D721Med (cell line): ENCODE measurements at places on chromosomes 3 and 15.

- no peak for DNase-seq
Measured at GRCh38 chr3:171155122-171155700, 128.7 kb upstream of the SLC2A2 start.

- DNase-seq = no peak
Measured at GRCh38 chr3:25313286-25313685, 114.8 kb upstream of the RARB start.

- peak; percentile 100 for DNase-seq
Measured at GRCh38 chr3:50350527-50351322, at the start of the genes CYB561D2 and NPRL2. Gene CYB561D2 (plus strand): TSS chr3:50350862. CDS start chr3:50351434, 572 bp downstream. Gene NPRL2 (minus strand): TSS chr3:50350775. CDS start chr3:50350652, 123 bp downstream.

DNA sequence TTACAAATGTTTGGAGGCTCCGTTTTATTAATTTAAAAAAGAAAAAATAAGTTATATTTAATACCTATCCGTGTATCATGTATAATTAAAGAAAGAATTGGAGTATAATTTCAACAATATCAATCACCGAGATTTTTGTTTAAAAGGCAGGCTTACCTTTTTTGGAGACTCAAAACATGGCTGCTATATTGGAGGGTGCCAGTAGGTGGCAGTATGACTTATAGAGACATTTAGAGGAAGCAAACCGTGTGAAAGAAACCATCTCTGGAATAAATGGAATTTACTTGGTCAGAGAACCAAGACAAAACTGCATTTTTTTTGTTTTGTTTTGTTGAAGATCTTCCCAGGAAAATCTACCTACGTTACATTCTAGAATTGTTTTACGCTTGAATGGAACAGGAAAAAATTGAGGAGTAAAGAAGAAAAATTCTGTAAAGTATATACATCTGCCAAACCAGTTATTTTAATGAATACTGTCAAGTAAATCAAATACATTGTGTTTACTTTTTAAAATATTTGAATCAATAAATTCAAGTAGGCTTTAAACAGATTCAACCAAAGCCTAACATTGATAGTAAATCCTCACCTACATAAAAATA, 802.6 kb upstream of the ALCAM start:
- DNase-seq = no peak

DNA sequence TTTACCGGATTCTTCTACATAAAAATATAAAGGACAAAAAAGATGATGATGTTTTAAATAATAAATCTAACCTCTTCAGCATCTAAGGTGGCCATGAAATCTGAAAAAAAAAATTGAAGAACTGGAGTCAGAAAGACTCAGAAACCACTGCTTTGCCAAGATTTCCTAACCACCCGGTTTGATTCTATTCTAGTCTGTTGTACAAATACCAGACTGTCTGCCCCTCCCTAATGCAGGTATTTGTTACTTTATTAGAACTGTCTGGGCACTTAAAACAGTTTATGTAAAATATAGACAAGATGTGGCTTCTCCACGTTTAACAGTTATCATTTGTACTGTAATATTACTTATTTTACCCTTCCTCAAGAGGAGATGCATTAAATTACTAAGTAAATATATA, 48.8 kb downstream of the UACA start:
- DNase-seq = no peak

DNA sequence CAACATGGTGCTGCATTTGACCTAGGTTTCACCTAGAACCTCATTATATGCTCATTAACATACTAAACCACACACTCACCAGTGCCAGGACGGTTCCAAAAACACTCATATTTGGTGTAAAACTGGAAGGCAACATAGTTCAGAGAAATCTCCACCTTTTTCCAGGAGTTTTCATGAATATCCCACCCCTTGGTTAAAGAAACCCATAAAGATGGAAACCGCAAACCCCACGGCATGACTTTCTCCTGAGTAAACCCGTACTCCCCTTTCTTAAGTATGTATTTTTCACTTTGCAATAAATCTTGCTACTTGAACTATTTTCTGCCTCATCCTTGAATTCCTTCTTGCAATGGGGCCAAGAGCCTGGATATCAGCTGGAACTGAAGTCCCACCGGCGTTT, 379.3 kb downstream of the MAGI1 start:
- DNase-seq = no peak

DNA sequence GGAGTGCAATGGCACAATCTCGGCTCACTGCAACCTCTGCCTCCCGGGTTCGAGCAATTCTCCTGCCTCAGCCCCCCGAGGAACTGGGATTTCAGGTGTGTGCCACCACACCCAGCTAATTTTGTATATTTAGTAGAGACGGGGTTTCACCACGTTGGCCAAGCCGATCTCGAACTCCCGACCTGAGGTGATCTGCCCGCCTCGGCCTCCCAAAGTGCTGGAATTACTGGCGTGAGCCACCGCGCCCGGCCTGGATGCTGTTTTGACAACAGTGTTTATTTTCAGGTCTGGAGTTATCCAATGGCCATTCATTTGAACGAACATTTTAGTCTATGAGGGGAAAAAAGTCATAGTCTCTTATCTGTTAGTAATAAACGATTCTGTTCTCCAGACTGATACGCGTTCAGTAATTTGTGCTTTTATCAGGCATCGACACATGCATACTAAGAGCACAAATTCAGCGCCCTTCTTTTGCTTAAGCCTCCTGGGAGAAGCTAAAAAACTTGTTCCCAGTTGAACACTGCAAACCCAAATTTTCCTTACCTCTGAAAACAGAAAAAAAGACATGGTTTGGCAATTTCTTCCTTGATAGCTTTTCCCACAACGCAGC, 1.3 kb downstream of the B3GALNT1 start:
- DNase-seq = no peak

- no peak for DNase-seq
Measured at GRCh38 chr3:17775073-17775472, 32.6 kb upstream of the TBC1D5 start.

DNA sequence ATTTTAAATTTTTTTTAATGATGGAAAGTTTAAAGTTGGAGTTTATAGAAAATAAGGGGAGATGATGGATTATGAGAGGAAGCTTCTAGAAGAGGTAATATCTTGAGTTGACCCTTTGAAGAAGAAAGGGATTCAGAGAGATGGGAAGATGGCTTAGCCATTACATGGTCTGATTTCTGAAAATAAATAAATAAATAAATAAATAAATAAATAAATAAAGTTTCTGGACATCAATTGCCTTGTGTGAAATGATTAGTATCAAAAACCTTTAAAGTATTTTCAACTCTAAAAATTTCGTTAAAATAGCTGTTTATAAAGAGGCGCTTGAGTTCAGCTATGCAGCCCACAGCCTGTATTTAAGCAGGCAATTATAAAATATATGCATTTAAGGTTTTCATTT, 93.3 kb downstream of the MB21D2 start:
- DNase-seq = no peak

DNA sequence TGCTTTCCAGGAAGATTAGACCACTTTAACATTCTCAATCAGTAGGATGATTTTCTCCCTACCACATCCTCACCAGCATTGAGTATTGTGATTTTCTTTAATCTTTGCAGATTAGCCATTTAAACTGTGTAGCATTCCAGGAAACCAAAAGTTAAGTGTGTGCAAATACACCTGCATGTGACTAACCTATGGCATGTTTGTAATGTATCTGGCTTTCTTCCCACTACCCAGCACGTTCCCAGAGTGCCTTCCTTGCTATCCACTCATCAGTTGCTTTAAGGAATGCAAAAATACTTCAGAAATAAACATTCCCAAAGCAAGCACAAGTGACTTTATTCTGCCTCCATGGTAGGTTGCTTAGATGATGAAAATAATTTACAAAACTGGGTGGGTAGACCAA, 74.2 kb downstream of the ATG7 start:
- no peak for DNase-seq

- no peak for DNase-seq
Measured at GRCh38 chr3:11254876-11255275, 17.3 kb upstream of the ATG7 start.

GRCh38 chr3:89052386-89052785, 55.0 kb upstream of the EPHA3 start:
- DNase-seq = no peak

GRCh38 chr3:195139876-195140240, 131.1 kb downstream of the XXYLT1 start:
- no peak for DNase-seq

GRCh38 chr3:112132554-112132953, 494 bp downstream of the GCSAM start:
- DNase-seq = no peak

DNA sequence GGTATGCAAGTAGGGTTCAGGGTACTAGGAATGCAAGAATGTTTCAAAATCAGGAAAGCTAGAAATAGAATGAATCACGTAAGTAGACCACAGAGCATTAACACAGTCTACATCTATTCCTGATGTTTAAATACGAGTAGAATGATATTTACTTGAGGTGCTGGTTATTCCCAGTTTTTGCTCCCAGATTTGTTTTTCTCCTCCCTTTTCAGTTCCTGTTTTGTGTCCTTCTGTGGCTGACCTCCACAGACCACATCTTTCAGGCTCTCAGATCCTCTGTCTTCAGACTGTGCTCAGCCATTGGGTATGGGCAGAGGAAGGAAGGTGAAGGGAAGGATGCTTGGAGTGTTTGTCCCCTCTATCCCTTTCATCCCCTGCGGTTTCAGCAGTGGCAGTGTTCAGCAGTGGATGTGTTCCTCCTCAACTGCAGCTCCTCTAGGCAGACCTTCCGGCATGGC, 276.6 kb downstream of the ZNF621 start:
- DNase-seq = no peak

GRCh38 chr15:42986693-42987342, 66.2 kb upstream of the TTBK2 start:
- no peak for DNase-seq

- DNase-seq = no peak
Measured at GRCh38 chr3:189232790-189233189, 61.0 kb downstream of the TPRG1 start.

DNA sequence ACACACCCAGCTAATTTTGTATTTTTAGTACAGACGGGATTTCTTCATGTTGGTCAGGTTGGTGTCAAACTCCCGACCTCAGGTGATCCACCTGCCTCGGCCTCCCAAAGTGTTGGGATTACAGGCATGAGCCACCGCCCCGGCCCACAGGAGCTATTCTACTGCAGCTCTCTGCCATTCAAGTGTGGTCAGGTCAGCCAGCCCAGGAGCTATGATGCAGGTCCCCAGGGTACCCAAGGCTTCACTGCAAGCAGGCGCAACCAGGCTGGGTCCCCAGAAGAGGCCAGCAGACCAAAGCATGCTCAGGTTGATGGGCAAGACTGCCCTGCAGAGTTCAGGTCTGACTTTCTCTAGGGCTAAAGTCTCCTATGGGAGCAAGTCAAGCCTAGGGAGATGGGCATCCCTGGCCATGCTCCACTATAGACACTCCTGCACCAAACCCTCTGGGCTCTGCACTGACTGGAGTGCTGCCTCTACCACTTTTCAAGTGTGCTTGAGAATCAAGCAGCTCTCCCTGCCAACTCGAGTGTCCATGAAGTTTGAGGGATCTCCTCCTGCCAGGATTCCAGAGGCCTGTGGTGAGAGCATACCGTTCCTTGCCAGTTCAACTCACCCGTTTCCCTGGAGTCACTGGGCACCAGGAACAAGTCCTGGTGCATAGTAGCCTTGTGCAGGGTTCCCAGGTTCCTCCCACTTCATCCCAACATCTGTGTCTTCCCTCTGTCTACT, 30.9 kb downstream of the MYO9A start:
- DNase-seq = no peak

GRCh38 chr3:24351779-24352469, 142.7 kb downstream of the THRB start:
- DNase-seq = no peak

- DNase-seq = no peak
Measured at GRCh38 chr15:67397139-67397538, 123.8 kb upstream of the C15orf61 start.

DNA sequence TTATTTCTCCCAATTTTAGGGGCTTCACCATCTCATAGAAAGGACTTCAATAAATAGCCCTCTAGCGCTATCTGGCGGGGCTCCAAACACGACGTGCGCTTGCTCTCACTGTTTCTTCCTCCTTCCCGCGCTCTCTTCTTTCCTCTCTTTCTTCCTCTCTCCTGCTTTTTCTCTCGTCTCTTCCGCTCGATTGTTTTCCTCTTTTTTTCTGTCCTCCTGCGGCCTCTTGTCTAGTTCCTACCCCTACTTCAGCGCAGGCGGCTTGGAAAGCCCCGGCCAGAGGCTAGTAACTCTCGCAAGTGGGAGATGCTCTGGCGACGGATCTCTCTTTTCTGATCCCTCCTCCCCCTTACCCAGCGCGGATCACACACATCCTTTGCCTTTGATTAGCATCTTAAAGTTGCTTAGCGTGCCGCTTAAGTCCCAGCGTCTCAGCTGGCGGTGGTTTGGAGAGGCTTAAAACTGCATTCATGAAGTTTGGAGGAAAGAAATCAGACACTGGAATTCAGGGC, 6.2 kb upstream of the MEIS2 start:
- peak; percentile 48 for DNase-seq

DNA sequence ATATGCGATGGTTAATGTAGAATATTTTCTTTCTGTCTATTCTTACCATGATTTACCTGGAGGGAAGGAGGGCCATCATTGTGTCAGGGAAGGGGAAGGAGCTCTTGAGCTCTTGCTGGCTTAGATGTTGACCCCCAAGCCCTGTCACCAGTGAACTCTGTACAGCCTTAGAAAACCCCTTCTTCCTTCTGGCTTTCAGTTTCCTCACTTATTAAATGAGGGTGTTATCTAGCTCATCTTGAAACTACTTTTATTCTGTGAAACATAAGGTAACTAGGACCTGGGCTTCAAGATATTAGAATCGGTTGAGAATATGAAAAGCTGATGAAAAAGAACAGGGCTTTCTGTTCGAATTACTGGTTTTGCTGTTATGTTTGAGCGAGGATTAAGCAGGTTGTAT, 25.1 kb upstream of the UTS2B start:
- DNase-seq = no peak

- no peak for DNase-seq
Measured at GRCh38 chr15:58369261-58369701, 62.5 kb upstream of the LIPC start.

GRCh38 chr3:73216310-73216709, 154.9 kb downstream of the EBLN2 start:
- no peak for DNase-seq

DNA sequence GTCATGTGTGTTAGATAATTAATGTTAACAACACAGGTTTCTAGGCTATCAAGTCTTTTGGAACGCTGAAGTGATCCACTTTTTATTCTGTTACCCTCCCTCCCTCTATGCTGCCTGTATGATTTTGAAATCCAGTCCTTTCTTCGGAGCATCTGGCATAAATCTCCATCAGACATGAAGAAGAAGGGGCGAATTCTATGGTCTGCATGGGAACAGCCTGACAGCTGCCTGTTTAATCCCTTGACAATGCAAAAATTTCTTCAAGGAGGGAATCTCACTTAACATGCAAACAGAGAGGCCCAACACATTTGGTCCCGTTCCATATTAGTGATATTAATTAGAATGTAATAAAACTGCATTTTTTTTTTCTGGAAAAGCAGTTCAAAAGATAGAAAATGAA, 145.2 kb downstream of the VGLL3 start:
- DNase-seq = no peak

GRCh38 chr3:166089575-166089974, 252.4 kb upstream of the BCHE start:
- DNase-seq = no peak

GRCh38 chr15:49758456-49758855, 137.6 kb downstream of the DTWD1 start:
- DNase-seq = no peak
